ENCODE measurements at places on chromosomes 2 and 18.

DNA sequence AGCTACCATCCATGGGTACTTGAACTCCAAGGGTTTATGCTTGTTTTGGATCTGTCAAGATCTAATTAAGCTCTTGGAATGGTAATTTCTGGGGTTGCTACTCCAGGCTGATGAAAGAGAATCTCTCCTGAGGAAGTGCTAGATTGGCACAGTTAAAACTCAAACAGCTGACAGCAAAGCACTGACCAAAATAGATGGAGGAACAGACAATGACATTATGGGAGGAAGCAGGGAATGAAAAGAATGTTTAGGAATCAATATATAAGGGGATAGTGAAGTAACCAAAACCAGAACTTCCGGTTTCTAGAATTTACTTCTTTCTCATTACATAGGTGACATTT, 6.3 kb downstream of the THUMPD2 start:
- DNase-seq, result no peak

DNA sequence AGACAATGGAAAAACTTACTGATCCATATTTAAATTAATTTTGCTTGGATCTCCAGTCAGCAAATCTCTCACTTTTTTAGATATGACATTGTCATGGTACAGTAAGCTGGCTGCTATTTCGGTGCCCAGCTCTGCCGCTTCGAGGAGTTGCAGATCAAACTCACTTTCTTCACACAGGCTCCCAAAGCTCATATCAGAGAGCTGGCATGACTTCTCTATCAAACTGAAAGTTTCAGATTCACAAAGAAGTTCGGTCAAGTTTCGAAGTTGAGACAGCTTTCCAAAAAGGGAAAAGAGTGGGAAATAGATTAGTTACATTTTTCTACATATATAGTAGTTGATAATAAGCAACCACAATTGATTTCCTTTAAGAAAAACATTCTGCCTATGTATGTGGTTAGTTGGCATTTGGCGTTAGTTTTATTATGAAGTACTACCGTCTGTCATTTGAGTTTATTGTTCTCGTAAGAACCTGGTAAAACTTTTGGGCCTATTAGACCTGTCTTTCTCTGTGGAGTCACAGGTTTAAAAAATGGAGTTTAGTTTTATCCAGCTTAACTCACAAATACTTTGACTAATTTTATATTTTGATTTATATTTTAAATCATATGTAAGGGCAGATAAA, 118.8 kb downstream of the ABCA12 start:
- no peak for DNase-seq

- no peak for DNase-seq
Measured at GRCh38 chr2:64641599-64641998, 12.1 kb downstream of the SERTAD2 start.

DNA sequence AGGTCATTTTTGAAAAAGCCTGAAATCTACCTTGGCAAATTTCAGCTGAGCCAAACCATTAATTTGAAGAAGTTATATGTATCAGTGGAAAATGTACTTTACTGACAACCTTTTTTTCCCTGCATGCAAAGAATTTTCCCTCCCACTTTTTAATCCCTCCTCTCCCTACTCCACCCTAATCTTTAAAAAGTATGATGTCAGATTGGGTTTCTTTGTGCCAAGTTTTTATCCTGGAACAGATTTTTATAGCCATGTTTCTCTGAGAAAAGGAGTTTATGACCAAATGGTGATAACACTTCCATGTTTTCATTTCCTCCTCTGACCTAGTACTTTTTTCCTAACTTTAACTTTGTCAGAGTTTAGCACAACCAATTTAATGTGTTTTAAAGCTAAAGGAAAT, 250.3 kb upstream of the FOSL2 start:
- no peak for DNase-seq

DNA sequence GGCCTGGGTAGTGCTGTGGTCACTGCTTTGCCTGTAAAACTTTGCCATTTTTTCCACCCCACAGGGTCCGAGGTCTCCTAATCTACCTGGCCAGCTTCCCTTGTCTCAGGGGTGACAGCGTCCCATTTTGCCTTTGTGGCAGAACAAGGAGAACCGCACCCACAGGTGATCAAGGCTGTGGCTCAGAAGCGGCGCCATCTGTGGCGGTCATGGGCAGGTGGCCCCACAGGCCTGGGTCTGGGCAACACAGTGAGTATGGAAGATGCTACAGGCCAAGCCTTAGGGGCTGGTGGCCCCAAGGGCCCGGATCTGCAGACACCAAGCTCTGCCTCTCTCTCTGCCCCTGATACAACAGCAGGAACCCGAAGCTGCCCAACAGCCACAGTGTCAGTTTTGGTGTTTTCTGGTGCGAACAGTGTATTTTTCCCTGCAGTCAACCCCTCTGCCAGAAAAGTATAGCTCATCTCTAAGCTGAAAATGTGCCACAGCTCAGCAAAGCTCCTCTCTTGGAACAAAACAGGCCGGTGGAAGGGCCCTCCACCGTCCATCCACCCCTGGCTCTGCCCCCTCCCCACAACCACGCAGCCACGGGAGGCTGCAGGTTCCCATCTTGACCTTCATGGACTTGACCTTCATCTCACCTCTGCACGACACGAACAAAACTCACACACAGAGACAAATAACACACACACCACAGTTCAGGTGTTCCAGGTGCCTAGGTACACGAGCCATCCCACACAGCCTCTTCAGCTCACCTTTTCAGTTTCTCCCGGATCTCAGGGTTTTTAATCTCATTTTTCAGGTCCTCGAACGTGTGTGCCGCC, 96.7 kb downstream of the PXDN start:
- no peak for DNase-seq

All from activated CD8-positive, alpha-beta memory T cell treated with anti-CD3 and anti-CD28 coated beads, Interleukin-2, amount 50 U/mL, for 48 hours (primary cell).